Activated CD4-positive, alpha-beta T cell treated with anti-CD3 and anti-CD28 coated beads for 24 hours (primary cell): ENCODE measurements at places on chromosomes 2 and 18.

DNA sequence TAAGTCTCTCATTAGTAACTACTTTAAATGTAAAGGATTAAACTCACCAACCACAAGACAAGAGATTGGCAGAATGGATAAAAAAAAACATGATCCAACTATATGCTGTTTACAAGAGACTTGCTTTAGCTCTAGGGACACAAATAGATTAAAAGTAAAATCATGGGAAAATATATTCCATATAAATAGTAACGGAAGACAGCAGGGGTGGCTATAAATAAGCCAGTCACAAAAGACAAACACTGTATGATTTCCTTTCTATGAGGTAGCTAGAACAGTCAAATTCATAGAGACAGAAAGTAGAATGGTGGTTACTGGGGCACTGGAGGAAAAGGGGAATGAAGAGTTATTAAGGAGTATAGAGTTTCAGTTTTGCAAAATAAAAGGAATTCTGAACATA lies 145.2 kb downstream of the THADA start:
- no peak for DNase-seq

- no peak for DNase-seq
Observed at GRCh38 chr2:219707496-219708285, 80.3 kb downstream of the SLC4A3 start.

DNA sequence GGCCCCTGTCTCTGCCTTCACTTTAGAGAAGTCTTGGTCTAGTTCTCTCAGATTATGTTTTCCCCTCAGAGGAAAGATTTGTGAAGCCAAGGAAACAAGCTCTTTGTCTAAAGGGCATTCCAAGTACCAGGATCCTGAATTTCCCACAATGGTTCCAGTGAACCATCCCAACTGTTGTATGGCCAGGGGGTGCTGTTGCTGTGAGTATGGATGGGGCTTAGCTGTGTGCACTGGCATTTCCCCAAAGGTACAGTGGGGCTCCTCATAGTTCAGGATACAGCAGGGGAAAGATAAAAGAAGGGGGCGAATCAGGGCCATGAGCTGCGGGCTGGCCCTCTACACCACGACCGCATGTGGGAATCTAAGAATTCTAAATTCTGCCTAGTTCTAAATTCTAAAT lies 1154.0 kb upstream of the FANCL start:
- DNase-seq = no peak

- DNase-seq = no peak
Observed at GRCh38 chr2:28128281-28128950, 237.9 kb downstream of the BABAM2 start.
